SJSA1 (cell line): ENCODE measurements at places on chromosomes 7 and 10. TPM values are rescaled to one million over a fixed set of nuclear protein-coding genes. Genes with fewer than 3 reads are reported as not detected.

GRCh38 chr10:123390332-123390731 lies 236.1 kb downstream of the BUB3 start:
- DNase-seq: no peak

FGFR2 gene
- 1.1 and 2.5 TPM in 2 replicates for total RNA-seq

- DNase-seq: no peak
Measured at GRCh38 chr7:101977249-101977648, 159.8 kb downstream of the CUX1 start.

CPA4 gene
- 12.0 and 14.7 TPM in 2 replicates for total RNA-seq

OR9A2 gene
- not detected in 2 replicates for total RNA-seq

DNA sequence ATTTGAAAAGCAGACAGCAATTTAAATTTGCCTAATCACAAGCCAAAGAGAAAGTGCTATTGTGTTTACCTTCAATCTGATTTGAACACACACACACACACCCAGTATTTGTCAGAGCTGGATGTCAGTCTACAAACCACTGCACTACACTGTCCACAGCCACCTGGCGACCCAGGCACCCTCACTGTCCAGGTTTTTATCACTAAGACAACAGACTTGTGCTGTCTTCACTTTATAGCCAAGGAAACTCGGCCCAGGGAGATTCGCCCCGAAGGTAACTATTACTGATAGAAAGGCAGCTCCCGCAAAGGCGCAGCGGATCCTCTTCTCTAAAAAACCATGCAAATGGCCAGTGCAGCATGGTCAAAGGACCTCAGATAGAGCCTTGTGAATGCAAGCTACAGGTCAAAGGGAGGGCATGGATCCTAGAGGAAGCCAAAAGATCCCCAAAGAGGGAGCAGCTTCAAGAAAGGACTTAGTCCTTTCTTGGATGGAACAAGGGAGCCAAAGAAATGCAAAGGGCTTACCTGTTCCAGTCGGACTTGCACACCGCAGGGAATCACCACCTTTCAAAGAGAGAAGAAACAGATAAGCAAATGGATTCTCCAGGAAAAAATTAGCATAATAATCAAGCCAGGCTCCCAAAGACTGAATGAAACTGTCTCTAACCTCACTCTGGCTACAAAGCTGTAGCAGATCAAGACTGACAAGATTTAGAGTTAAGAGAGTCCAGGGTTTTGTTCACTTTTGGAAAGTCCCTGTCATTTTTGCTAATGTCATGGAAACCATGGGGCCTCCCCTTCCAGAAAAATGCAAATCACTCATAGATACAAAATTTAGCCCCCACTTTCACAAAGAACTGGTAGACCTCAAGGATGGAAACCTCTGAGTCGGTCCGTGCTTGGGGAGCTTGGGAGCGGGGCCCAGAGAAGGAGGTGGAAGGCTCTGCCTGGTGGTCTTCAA lies 101.1 kb downstream of the TNS3 start:
- DNase-seq: no peak

GRCh38 chr10:106577266-106577665 lies 587.2 kb downstream of the SORCS1 start:
- DNase-seq: peak; percentile 57

GRCh38 chr7:96697822-96698221 lies 11.8 kb downstream of the SEM1 start:
- DNase-seq: no peak

OPN1SW gene
- not detected in 2 replicates for total RNA-seq

GPR26 gene
- not detected in 2 replicates for total RNA-seq

DRGX gene
- total RNA-seq: not detected in 2 replicates

DNA sequence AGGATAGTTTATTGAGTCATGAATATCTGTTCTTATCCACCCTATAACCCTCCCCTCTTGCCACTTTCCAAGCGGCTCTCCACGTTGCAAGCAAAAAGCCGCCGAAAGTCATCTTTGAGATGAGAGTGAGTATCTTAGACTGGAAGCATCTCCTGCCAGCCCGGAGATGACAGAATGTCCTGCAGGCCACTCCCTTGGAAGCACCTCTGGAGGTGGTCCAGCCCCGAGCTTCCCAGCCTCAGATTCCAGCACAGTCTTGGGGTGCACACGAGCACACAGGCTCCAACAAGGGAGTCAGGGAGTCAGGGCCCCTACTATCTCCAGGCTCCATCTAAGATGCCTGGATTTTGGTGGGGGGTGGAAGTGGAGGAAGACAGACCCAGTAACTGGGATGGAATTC lies 5.5 kb upstream of the ELN start:
- DNase-seq: no peak

LBX1 gene
- not detected in 2 replicates for total RNA-seq

- no peak for DNase-seq
Measured at GRCh38 chr10:110366635-110367034, 61.9 kb upstream of the SMNDC1 start.

DNA sequence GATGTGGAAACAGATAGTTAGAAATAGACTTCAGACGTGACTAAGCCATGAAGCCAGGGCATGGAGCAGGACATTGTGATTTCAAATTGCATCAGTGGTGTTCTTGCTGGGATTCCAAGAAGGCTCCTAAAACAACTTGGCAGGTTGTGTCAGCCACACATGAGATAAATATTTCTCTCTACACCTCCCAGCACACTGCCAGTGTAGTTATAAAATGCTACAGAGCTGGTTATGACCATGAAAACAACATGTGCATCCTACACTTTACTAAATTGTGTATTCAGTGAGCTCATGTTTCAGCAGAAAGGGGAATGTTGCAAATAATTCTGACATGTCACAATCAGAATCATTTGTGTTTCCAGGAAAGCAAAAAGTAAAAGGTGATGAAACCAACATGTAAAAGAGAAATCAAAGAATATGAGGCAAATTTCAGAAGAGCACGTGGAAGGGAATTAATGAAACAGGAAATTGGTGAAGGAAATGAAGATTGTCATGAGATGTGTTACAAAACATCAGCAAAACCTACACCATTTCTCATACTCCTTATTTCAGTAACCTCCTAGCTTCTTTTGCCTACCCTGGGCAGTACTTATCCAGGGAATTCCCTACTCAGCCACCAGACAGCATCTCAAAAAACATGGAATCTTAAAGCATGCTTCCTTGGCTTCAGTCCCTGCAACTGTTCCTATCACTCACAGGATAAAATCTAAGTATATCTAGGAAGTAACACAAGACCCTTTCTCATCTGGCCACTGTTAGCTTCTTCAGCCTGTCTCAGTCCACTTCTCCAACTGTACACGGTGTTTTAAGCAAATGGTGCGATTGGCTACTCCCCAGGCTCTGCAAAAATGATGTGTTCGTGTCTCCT lies 5.8 kb upstream of the CYP3A7 start:
- DNase-seq: no peak

GRCh38 chr7:126755381-126755780 lies 497.4 kb downstream of the GRM8 start:
- DNase-seq: no peak

ELMO1 gene
- not detected in 2 replicates for total RNA-seq

MOGAT3 gene
- total RNA-seq: not detected in 2 replicates

DNA sequence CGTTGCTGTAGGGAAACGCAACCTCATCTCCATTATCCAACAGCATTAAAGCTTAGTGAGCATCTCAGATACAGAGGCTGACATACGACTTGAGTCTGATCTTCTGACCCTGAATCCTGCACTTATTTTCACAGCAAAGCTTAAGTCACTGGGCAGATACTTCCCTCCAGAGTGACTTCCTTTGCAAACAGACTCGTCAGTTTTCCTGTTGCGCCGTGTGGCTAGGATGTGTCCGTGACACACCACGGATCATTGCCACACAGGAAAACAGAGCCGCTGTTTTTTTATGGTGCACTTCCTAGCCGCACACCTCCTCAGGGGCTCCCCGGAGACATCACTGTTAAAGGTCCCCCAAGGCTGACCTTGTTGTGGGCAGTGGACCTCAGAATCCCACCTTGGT lies 94.9 kb upstream of the MKI67 start:
- DNase-seq: no peak

DNA sequence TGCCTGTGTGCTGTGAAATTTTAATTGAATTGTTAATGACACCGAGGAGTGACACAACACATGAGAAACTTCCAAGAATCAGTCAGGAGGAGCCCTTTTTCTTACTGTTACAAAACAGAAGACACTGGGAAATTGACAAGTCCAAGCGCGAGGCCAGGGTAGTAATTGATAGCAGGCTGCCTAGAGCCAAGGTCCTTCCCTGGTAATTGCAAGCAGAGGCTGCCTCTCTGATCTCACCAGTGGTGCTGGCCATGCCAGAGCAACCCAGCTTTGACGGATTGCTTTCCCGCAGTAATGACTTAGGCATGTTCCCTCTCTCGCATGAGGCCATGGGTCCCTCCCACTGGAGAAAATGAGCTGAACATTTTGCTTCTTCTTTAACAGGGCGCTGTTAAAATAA lies 111.5 kb downstream of the LRMDA start:
- no peak for DNase-seq

- no peak for DNase-seq
Measured at GRCh38 chr7:84331616-84332015, 137.0 kb upstream of the SEMA3A start.

ADIRF gene
- total RNA-seq: not detected in 2 replicates

OR13A1 gene
- not detected in 2 replicates for total RNA-seq

GRCh38 chr7:138244606-138245005 lies 168.3 kb downstream of the AKR1D1 start:
- no peak for DNase-seq

DNA sequence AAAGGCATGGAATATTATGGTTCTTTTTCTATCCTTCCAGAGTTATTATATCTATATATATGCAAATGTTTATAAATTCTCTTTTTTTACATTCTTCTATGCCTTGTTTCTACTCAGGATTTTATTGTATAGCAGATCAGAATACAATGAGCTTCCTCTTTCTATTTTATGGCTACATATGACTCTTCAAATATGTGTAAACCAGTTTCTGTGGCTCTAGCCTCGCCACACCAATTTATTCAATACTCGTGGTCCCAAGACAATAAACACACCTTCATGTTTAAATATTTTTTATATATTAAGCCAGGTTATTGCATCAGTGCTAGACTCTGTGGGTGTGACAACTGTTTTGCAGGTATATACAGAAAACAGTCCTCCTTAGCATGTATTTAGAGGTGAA lies 237.5 kb upstream of the MKLN1 start:
- DNase-seq: no peak

LIPJ gene
- not detected in 2 replicates for total RNA-seq

MDFIC gene
- total RNA-seq: 43.5 and 65.0 TPM in 2 replicates

GRCh38 chr7:46534664-46535588 lies 613.9 kb upstream of the IGFBP3 start:
- DNase-seq: peak; percentile 74

DNA sequence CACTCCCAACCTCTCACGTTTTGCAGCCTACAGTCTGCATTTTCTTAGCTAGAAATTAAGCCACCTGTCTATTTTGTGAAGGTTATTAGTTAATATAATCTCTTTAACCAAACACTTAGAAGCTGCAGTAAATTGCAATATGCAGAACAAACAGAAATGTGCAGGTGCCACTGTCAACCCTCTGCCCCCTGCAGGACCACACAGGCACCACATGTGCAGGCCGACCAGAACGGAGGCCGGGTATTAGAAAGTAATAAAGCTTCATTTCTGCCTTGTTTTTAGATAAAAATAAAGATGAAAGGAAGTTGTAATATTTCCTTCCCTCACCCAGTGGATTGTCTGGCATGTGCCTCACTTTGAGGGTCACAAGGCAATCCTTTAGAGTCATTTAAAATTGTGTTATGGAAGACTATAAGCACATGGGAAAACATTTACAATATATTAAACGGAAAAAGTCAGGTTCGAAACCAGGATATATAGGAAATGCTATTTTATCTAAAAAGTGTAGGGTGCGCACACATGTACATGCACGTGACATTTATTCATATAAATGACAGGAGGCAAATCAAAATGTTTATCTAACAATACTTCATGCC lies 158.2 kb downstream of the ARHGAP12 start:
- peak; percentile 44 for DNase-seq
